Pancreas (tissue), 10 donors: ENCODE measurements at places on chromosomes 1 and 21.

GRCh38 chr21:15005391-15005790 lies 59.4 kb downstream of the NRIP1 start:
- no peak for DNase-seq

GRCh38 chr1:196897158-196897828 lies 9.4 kb downstream of the CFHR4 start:
- DNase-seq: peak; percentile 50

- no peak for DNase-seq
These were observed 136.5 kb downstream of the RERE start for GRCh38 chr1:8680664-8681650.

DNA sequence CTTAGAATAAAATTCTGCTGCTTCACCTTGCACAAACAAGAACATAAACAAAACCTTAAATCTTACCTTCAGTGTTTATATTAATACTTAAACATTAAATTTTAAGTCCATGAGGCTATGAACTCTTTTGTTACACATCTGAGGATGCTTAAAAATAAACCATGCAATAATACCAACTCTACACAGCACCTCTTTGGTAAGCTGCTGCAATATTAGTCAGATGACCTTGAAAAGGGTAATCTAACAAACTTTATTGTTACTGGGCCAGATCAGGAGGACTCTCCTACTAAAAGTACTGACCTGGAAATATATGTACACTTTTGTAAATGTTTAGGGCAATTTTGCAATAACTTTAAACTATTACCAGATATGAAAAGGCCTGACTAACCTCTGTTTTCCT lies 763 bp downstream of the SIKE1 start:
- no peak for DNase-seq

GRCh38 chr1:29183287-29183686 lies 1.6 kb upstream of the SRSF4 start:
- DNase-seq: no peak

GRCh38 chr1:182120411-182121258 lies 59.1 kb upstream of the ZNF648 start:
- DNase-seq: peak; percentile 66
